ENCODE measurements at places on chromosomes 6 and 20.

GRCh38 chr6:32906539-32906938 lies 34.3 kb downstream of the HLA-DMB start:
- no peak for DNase-seq

- DNase-seq = no peak
These were observed 2.9 kb upstream of the TUBB2B start for GRCh38 chr6:3230256-3230882.

DNA sequence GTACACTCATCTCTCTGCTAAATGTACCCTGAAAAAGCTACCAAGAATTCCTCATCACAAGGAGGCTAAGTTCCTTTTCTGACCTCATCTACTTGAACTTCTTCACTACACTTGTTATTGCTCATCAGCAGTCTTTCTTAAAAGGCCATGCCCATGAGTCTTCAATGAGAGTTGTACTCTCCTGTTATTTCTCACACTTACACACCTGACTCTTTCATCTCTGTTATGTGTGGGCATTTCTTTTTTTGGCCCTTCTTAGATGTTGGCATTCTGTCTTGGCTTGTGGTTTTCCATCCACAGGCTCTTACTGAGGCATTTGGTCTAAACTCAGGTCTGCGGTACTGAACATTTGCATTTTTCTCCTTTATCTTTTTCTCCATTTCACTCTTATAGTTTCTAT lies 10.7 kb upstream of the SLC17A1 start:
- no peak for DNase-seq

DNA sequence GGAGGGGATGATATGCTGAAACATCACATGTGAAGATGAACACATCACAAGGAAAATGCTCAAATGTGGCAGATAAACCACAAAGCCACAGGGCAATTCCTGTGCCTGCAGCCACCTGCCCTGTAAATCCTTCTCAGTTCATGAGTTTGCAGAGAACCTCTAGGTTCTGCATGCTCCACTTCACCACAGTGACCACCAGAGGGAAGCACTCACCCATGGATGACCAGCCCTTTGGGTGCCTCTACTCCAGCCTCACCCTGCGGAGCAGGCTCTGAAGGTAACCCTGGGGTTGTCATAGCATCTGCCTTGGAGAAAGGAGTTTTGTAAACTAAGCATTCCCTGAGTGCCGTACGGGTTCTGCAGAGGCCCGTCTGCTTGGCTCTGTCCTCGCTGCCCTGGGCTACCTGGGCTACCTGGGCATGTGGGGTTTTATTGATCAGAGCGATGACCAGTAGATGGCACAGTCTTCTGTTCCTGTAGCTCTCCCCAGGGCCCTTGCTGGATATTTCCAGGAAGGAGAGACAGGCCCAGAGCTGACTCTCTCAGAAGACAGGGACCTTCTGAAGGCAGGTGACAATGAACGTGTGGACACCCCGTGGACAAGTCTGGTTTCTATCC lies 31.7 kb upstream of the CST1 start:
- peak; percentile 6 for DNase-seq

DNA sequence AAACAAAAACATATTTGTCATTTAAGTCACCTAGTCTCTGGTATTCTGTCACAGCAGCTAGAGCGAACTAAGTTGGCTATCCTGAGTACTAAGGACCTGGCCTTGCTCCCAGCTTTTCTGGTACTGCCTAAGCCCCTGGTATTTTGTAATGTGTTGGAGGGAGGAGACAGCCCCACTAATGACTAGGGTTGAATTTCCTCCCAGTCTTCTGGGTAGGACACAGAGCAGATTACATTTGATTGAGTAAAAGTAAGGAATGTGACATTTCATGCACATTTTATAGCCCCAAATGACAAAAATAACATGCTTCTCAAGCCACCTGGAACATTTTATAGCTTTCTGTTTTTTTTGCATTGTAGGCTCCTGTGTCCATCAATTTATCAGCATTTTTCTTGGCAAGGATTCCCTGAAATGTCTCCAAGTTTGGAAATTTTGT lies 47.9 kb upstream of the DDR1 start:
- no peak for DNase-seq

- no peak for DNase-seq
These were observed 36.3 kb upstream of the TFAP2C start for GRCh38 chr20:56592817-56593216.

DNA sequence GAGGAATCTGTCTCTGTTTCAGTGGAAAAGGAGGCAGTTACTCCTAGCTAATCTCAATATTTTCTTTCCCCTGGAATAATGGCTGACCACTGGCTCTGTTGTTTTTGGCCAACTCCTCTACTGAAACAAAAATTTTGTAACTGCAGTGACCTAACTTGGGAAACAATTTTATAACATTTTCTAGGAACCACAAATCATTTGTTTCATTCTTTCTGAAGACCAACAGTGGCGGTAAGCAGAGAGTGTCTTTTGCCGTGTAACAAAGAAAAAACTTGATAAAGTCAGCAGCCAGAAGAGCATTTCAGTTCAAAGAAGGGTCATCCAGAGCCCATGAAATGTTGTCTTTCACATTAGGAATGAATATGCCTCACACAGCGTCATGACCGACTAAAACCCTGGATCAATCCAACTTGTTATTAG lies 11.8 kb upstream of the BFSP1 start:
- DNase-seq = no peak

GRCh38 chr6:116073765-116074440 lies 13.2 kb upstream of the FRK start:
- no peak for DNase-seq

DNA sequence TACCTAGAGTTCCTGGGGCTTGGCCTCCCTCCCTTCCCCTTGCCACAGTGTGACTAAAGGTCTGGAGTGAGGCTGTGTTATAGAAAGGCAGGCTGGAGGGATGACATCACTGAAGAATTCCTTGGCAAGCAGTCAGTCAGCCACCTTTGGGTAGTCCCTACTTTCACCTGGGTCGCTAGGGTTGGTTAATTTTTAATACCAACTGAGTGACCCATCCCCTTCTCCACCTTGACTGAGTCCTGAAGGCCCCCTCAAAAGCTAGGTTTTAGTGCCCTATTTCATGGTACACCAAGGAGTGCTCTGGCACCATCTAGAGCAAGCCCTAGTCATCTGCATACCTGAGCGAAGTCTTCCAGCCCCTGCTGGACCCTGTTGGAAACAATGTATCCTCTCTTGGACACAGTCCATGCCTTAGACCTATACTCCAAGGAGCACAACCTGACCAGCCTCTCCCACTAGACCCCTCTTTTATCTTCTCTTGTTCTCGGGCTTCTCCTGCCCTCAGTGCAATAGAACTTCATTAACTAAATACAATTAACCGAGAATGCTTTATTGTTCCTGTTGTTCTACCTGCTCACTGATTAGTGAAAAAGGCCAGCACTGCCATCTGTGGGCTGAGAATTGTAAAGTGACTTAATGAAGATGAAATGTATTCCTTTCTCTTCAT lies 44.6 kb downstream of the RIN2 start:
- peak; percentile 18 for DNase-seq

DNA sequence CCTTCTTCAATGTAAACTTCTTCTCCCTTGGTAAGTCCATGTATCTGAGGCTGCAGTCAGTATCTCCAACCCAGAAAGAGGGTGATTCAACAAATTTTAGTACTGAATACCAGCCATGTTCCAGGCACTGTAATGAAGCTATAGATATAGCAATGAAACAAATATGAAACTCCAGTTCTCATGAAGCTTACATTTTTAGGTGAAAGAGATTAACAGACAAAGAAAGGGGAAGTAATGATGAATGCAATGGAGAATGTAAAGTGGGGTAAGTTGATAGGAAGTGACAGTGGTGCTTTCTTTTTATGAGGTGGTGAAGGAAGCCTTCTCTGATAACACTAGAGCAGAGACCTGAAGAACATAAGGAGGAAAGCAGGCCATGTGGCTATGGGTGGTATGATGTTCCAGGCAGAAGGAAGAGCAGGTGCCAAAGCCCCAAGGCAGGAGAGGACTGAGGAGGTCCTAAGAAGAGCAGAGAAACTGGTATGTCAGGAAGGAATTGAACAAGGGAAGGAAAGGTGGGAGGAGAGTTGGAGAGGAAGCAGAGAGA lies 143.6 kb downstream of the TFAP2B start:
- DNase-seq = no peak

DNA sequence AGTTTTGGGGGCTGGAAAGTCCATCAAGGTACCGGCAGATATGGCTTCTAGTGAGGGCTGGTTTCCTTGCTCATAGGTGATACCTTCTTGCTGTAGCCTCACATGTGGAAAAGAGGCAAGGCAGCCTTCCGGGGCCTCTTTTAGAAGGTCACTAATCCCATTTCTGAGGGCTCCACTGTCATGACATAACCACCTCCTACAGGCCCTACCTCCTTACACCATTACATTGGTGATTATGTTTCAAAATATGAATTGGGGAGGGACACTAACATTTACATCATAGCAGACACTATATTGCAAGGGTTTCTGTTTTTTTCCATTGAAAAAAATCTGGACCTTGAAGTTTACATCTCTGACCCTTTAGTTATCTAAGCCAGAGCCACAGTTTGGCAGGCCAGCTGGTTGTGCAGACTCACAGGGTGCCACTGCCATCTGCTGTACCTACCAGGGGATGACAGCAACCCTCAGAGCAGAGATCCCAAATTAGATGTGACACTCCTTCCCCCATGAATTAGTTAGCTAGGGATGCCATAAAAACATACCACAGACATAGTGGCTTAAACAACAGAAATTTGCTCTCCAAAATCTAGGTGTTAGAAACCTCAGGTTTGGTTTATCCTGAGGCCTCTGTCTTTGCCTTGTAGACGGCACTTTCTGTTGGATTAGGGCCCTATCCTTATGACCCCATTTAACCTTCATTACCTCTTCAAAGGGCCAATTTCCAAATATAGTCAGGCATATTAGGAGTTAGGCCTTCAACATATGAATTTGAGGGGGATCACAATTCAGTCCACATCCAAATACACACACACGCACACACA lies 166.4 kb upstream of the RNF217 start:
- DNase-seq = peak; percentile 25

DNA sequence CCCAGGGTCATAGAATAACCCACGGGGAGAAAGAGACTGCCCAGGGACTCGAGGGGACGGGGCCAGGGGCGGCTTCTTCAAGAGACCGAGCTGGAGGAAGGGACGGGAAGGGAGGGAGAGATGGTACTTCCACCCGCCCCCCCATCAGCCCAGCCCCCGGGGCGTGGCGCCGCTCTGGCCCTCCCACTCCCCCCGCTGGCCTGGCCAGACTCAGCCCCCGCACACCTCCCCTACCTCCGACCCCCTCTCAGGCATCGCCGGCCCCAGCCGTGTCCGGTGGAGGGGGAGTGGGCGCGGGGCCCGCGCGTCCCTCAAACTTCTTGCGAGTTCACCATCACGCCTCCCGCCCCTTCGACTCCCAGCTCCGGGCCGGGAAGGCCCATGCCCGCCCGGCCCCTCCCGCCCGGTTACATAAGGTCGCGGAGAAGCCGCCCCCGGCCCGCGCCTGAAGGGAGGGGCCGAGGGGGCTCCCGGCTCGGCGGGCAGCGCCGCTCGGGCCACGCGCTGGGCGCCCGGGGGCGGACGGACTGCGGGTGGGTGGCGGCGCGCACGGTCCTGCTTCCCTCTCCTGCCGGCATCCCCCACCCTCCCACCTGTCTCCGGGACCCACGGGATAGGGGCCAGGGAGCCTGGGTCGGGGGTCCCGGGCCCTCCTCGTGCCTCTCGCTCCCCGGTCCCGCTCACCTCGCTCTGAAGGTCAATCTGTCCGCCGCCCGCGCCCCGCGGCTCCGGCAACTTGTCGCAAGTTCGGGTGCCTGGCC lies 562 bp downstream of the TFEB start:
- DNase-seq = peak; percentile 76

- no peak for DNase-seq
These were observed 7.0 kb downstream of the RCAN2 start for GRCh38 chr6:46484081-46484820.

GRCh38 chr20:63700199-63701050 lies 4.0 kb downstream of the TNFRSF6B start:
- no peak for DNase-seq

- no peak for DNase-seq
These were observed 362.7 kb upstream of the SULF2 start for GRCh38 chr20:48148020-48148419.

- DNase-seq = no peak
These were observed 52.9 kb upstream of the TAB2 start for GRCh38 chr6:149264629-149265028.

DNA sequence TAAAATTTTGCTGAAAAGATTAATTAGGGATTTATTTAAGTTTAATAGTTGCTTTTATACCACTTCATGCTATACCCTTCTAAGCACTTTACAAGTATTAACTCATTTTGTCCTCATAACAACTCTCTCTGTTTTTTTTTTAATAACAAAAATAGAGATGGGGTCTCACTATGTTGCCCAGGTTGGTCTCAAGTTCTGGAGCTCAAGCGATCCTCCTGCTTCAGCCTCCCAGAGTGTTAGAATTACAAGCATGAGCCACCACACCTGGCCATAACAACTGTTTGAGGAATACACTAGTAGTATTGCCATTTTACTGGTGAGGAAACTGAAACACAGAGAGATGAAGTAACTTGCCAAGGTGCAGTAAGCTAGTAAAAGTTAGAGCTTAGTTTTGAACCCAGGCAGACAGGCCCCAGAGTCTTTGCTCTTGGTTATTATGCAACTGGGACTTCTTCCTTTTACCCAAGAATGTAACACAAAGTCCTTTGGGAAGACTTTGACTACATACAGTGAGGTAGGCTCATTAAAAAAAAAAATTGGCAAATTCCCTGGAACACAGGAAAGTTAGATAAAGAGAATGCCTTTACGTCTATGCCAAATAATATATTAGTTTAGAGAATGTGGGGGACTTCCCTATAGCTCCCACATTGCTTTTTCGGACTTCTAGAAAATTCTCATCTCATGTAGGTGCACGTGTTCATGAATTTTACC lies 11.4 kb downstream of the ANKS1A start:
- DNase-seq = no peak

- DNase-seq = no peak
These were observed 5.5 kb upstream of the MTG2 start for GRCh38 chr20:62177307-62177706.

- DNase-seq = no peak
These were observed 87.1 kb downstream of the SESN1 start for GRCh38 chr6:109007521-109007920.

DNA sequence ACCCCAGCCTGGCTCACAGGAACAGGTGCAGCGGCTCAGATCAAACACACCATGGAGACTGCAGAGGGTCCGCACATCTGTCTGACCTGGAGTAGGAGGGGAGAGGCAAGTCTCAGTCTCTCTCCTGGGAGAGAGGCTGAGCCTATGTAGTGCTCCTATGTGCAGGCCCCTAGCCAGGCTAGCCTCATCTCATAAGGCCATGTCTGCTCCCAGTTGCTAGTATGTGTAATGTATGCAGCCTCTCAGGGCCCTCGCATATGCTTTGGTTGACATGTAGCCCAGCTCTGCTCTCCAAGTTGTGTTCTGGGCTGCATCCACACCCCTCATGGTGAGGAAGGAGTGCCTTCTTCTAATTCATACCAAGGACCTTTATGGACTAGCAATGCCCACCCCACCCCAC lies 11.8 kb downstream of the TNXB start:
- DNase-seq = no peak

Measured in HTR-8/SVneo (cell line).